Neural progenitor cell (in vitro differentiated cells): ENCODE measurements at places on chromosomes 1 and 21. TPM values are rescaled to one million over a fixed set of nuclear protein-coding genes. Genes with fewer than 3 reads are reported as not detected.

The UTS2 gene
- total RNA-seq = not detected in 2 replicates

The OLIG2 gene
- 0.15 TPM in 1 of 2 replicates, not detected in the other for total RNA-seq

The CFH gene
- total RNA-seq = not detected in 2 replicates

The TMEM52 gene
- total RNA-seq = 2.9 and 7.4 TPM in 2 replicates

The SH3GLB1 gene
- total RNA-seq = 21.5 and 28.5 TPM in 2 replicates

The CD244 gene
- total RNA-seq = not detected in 2 replicates

The HES3 gene
- total RNA-seq = 5.5 and 22.2 TPM in 2 replicates

The COL6A1 gene
- 12.6 and 52.2 TPM in 2 replicates for total RNA-seq

The TNFRSF1B gene
- total RNA-seq = 0.04 and 0.22 TPM in 2 replicates

The OR2AK2 gene
- not detected in 2 replicates for total RNA-seq

The USH2A gene
- 0.03 and 0.04 TPM in 2 replicates for total RNA-seq

The SLC6A17 gene
- total RNA-seq = 0.06 TPM in 1 of 2 replicates, not detected in the other

The PLA2G2A gene
- not detected in 2 replicates for total RNA-seq

The GRIK3 gene
- 1.7 and 3.0 TPM in 2 replicates for total RNA-seq

The LAMC2 gene
- 0.36 and 0.46 TPM in 2 replicates for total RNA-seq

The ADAMTS5 gene
- under 0.01 TPM in 1 of 2 replicates, not detected in the other for total RNA-seq

The TMEM200B gene
- 0.56 and 1.1 TPM in 2 replicates for total RNA-seq

The FAAH gene
- total RNA-seq = 13.9 and 40.4 TPM in 2 replicates

The NIBAN1 gene
- total RNA-seq = 0.15 and 0.36 TPM in 2 replicates

The TRNP1 gene
- 0.59 and 2.0 TPM in 2 replicates for total RNA-seq

The NTMT2 gene
- total RNA-seq = not detected in 2 replicates

The NBL1 gene
- total RNA-seq = 2.4 and 7.7 TPM in 2 replicates

The AIRE gene
- total RNA-seq = not detected in 2 replicates
